Omental fat pad (tissue), 4 donors: ENCODE measurements at places on chromosomes 1 and 21. TPM values are rescaled to one million over a fixed set of nuclear protein-coding genes. Genes with fewer than 3 reads are reported as not detected.

GRCh38 chr1:93615582-93616150 is 66.0 kb downstream of the BCAR3 start:
- DNase-seq: no peak

DNA sequence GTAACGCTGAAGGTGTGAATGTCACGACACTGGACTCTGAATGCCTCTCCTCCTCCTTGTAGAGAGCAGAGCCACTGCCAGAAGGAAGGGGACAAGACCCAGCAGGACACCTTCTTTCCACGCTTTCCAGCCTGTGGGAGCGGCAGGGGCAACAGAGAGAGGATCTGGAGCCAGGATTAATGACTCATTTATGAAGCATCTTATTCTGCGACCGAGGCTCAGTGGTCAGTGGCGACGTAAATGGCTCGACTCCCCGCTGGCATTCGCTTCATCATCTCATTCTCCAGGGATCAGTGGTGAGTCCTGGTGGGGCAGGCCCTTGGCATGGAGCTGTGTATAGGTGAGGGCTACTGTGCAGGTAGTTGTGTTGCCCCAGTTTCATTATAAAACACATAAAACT is 4.6 kb downstream of the SLC37A1 start:
- DNase-seq: no peak

DNA sequence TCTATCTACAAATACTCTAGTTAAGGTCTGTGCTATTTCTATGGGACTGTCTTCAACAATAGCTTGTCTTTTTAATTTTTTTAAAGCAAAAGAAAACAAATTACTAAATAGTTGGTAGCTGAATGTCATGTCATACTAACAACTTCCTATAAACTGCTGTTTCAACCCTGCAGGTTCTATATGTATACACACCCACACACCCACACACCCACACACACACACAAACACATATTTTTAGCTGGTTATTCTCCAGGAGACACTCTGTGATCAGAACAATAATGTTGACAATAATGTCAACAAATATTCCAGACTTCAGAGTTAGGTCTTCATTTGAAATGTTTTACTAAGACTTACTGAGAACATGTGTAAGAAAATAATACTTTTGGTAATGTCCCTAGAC is 66.7 kb downstream of the AK5 start:
- DNase-seq: no peak

DNA sequence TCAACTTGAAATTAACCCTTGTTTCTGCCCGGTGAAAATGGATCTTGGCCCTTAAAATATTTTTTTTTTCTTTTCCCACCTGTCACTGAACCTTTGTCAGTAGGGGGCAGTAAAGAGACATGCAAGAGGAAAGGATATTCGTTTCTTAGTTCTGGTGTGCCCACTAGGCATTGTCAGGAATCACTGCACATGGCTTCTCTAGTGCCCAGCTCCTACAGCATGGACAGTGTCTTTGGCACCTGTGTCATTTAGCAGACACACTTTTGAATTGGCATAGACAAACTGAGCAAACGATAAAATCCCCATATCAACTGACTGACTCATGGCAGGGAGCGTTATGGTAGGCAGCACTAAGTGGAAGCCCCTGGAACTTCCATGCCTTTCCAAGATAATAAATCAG is 1048.1 kb downstream of the BRINP3 start:
- no peak for DNase-seq

DNA sequence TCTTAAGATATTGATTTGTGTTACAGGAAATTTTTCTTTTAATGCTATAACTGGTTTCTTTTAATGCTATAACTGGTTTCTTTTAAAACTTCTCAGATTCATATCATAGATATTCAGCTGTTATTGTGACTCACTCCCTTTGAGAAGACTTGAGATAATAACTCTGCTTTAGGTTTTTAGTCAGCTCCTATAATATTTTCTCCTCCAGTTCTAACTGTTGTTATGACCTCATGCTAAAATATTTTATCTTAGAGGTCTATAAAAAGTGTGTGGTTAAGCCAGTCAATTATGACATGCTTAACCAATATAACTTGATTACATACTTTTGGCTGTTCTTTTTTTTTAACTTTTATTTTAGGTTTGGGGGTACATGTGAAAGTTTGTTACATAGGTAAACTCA is 280.2 kb downstream of the PTGER3 start:
- no peak for DNase-seq

DNA sequence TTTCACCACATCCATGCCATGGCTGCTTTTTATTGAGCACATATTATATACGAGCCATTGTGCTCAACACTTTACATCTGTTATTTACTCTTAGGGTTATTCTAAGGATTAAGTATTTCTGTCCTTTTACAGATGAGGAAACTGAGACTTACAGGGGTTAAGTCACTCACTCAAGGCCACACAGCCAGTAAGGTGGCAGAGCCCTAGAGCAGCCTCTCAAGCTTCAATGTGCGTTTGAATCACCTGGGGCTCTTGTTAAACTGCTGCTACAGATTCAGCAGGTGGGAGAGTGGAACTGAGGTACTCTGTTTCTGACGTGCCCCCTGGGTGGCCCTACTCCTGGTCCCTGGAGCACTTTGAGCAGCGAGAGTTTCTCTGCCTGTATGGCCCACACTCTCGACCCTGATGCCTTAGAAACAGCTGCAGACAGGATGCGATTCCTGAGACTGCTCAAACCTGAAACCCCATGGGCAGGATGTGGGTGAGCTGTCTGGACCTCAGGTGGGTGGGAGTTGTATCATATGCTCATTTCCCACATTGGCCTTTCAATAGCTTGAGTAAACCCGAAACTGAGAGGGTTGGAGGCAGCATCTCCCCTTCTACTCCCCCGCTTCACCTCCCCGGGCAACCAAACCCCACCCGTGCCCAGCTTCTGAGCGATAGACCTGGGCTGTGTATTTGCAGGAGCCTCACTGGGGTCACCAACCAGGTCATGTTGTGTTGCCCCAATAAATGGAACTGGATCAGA is 59.3 kb downstream of the MAN1C1 start:
- DNase-seq: no peak

DNA sequence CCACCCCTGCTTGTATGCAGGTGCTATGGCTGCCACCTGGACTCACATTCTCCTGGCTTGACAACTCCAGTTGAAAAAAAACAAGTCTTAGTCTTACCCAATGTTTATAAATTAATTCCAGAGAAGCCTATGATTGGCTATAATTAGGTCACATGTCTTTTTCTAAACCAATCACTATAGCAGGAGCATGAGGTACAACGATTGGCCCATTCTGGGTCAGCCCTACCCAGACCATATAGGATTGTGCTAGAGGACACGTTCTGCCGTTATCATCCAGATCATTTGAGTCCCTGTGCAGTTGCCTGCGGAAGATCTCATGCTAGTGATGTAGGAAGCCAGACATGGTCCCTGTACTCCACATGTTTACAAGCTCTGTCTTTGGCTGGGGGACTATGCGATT is 41.9 kb upstream of the PARP1 start:
- no peak for DNase-seq

GRCh38 chr21:40471103-40471502 is 375.9 kb downstream of the DSCAM start:
- DNase-seq: no peak

- no peak for DNase-seq
Observed at GRCh38 chr1:86153836-86154235, 2.7 kb downstream of the COL24A1 start.

DNA sequence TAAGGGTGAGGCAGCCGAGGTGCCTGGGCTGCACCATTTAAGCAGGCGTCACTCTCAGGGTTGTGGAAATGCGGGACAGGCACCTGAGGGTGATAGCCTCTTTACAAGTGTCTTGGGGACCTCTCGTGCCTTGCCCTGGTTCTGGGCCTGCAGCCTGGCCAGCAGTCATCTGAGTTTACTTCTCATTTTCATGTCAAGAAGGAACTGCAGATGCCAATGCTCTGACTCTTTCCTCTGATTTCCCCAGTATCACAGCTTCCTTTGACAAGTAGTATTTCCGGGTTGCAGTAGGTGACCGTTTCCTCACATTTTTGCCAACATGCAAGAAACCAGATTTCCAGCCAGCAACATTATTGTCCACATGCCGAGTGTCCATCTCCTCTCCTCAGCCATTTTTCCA is 286.9 kb downstream of the DISC1 start:
- no peak for DNase-seq

GRCh38 chr1:204589409-204590038 is 73.3 kb downstream of the MDM4 start:
- no peak for DNase-seq

DNA sequence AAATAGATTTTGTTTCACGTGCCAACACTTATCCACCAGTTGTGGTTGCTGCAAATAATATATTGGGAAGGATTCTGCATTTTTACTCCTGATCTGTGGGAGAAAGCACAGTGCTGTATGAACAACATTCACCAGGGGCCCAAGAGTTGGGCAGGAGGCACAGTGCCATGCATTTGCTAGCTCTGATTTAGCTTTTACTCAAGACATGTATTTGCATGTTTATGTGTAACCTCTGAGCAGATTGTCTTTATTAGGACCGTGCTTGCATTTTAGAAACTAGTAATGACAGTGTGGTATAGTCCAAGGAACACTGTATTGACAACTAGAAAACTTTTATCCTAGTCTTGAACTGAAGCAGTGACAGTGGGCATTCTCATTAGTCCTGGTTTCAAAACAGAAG is 133.9 kb upstream of the B3GALT2 start:
- no peak for DNase-seq

DNA sequence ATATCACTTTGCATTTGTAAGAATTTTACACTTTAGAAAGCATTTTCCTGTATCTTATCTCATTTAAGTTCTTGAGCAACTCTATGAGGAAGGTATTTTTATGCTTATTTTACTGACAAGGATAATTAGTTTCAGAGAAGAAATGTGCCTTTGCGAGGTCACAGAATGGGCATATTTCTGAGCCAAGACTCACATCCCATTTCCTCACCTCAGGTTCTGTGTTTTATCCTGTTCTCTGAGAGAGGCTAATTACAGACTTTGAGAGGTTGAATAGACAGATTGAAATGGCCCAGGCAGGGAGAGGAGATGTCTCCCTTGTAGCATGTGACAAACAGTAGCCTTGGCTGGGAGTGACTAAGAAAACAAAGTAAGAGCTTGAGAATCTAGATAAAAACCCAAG is 39.1 kb upstream of the ZC3H11B start:
- no peak for DNase-seq

GRCh38 chr1:236627727-236628408 is 23.6 kb upstream of the HEATR1 start:
- no peak for DNase-seq

DNA sequence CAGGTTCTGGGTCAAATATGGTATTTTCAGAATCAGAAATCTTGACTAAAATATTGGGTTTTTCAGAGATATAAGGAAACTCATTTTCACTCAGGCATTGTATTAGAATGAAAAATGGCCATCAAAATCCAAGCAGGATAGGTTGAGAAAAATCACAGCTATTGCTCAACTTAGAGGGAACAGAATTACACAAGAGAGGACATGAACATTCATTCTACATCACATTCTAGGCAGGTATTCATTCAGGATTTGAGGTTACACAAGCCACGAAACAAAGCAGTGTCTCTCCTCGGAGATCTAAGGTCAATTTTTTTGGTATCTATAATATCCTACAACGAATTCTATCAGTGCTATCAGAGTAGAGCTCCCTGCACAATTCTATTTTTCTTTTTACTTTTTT is 163.6 kb upstream of the HP1BP3 start:
- DNase-seq: no peak

DNA sequence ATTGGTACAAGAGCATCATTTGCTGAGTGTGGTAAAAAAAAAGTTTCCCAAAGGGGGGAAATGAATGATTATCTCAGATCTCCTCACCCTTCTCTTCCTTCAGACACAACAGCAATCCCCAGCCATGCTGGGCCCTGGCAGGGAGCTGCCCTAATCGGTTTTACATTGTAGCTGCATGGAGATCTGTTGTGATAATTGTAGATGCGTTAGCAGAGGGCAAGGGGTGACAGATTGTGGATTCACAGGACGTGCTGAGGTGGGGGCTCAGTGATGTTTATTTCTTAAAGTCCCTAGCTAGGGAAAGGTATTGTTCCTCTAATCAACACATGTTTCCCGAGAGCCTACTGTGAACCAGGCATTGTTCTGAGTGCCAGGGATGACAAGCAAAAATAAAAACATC is 304.1 kb downstream of the PBX1 start:
- DNase-seq: no peak

DNA sequence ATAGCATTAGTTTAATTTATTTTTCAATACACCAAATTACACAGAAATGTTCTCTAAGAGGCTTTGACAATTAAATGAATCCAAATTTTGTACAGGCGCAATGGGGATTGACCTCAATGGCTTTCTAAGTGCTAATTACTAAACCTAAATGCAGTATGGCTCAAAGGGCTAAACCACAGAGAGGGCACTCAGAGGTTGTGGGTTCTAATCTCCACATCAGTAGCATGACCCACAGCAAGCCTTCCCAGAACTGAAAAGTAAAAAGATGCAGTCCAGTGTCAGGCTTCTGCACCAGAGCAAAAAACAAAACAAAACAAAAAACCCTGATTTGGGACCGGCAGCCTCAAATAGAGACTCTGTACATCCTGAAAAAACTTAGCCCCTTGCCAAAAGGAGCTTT is 579.2 kb upstream of the PKN2 start:
- no peak for DNase-seq

- DNase-seq: no peak
Observed at GRCh38 chr1:2003541-2004131, at the start of gene CFAP74. Gene CFAP74 (minus strand): TSS chr1:2003786. CDS start chr1:1990956, 12,830 bp downstream.

- no peak for DNase-seq
Observed at GRCh38 chr1:107777664-107778047, 187.3 kb downstream of the VAV3 start.

GRCh38 chr21:19109694-19110093 is 706.1 kb upstream of the TMPRSS15 start:
- DNase-seq: no peak

- DNase-seq: no peak
Observed at GRCh38 chr1:157776971-157777391, at the start of gene FCRL2. Gene FCRL2 (minus strand): TSS chr1:157777132. CDS start chr1:157777073, 59 bp downstream.

RHOU gene
- 25.1 TPM for total RNA-seq

CTSS gene
- total RNA-seq: 129 TPM

LTN1 gene
- 20.5 TPM for total RNA-seq

AMY1C gene
- not detected for total RNA-seq

CATSPERE gene
- 0.24 TPM for total RNA-seq

HEYL gene
- 6.5 TPM for total RNA-seq

MAP3K21 gene
- total RNA-seq: 1.3 TPM

CD101 gene
- 1.9 TPM for total RNA-seq

TINAGL1 gene
- 207 TPM for total RNA-seq

ADIPOR1 gene
- 79.0 TPM for total RNA-seq
